ENCODE measurements at places on chromosomes 16 and 17. TPM values are rescaled to one million over a fixed set of nuclear protein-coding genes. Genes with fewer than 3 reads are reported as not detected.

DNA sequence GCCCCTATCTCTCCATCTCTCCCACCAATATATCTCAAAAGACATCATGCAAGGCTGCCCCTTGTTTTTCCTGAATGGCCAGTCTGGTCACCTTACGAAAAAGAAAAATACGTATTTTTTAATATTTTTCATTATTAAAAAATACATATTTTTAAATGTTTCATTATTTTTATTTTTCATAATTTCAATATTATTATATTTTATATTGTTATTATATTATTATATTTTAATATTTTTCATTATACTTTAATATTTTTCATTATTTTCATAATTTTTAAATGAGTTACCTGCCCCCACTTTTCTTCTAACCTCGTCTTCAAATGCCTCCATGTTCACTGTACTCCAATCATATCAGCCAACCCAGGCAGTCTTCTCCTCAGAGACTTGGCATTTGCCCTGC is 116.0 kb upstream of the ERCC4 start:
- DNase-seq = no peak

DNA sequence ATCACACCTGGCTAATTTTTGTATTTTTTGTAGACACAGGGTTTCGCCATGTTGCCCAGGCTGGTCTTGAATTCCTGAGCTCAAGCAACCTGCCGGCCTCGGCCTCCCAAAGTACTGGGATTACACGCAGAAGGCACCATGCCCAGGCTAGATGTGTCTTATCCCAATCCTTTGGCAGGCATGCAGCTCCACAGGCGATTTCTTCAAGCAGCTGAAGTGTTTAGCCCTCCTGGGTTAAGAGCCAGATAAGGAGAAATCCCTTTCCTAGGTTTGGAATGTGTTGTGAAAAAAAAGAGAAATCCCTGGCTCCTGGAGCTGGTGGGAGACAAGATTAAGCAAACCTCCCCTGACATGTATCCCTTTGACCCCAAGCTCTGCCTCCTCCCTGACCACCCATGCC is 2.1 kb upstream of the NHERF1 start:
- no peak for DNase-seq

DNA sequence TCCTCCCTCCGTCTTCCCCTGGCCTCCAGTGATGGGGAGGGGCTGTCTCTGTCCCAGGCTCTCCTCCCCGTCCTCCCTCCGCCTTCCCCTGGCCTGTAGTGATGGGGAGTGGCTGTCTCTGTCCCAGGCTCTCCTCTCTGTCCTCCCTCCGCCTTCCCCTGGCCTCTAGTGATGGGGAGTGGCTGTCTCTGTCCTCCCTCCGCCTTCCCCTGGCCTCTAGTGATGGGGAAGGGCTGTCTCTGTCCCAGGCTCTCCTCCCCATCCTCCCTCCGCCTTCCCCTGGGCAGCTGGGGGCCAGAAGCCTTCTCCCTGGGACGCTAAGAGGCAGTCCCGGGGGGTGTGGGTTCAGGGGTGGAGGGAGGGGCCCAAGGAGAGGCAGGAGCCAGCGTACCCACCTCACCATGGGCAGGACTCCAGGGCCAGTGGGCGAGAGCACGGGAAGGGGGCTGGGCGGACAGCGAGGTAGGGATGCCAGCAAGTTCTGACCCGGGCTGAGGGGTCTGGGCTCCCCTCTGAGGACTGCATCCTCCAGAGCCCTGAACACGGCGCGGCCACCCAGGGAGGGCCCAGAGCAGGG is 14.8 kb downstream of the UTS2R start:
- no peak for DNase-seq

DNA sequence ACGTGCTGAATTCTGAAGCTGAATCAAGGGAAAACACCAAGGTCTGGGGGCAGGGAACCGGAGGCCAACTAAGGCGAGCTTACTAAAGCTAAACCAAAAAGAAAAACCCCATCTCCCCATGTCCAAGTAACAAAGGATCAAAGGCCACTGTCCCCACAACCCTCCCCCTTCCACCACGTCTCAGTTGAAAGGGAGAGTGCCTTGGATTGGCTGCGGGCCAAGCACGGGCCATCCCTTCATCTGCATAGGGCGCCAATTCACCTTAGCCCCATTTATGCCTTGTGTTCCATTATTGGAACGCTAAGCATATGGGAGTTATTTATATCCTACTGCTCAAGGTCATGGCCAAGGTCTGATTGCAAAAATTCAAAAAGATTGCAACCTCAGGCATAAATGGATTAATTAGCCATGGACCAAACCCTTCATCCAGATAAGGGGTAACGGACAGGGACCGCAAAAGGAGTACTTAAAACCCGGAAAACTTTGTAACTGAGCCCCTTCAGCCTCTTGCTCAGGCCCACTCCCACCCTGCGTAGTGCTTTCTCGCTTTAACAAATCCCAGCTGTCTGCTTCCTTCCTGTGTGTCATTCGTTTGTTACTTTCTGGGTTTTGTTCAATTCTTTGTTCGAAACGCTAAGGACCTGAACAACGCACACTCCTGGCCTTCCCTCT is 740 bp upstream of the ATP6V0D1 start:
- no peak for DNase-seq

DNA sequence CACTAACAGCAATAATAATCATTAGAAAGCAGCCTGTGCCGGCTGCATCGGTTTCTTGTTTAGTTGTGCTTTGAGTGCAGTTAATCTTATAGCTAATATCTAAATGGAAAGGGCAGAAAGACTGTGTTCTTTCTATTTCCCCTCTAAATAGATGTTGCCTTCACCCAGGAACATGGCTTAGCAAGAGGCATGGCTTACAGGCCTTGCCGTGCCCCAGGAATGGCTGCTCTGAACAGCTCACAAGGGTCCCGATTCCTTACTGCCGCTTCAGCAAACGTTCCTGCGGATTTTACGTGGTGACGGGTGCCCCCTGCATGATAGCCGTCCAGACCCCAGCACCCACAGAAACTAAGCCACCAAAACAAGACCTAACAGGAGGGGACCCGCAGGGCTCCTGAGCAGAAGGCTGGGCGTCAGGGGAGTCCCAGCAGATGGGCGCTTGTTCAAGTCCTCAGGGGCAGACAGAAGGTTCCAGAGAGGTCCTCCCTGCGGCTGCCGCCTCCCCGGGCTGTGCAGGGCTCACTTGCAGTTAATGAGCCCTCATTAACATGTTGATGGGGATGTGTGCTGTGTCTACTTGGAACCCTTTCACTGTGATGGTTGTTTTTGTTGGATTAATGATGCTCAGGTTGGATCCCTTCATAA is 52.5 kb upstream of the ENPP7 start:
- DNase-seq = no peak

GRCh38 chr16:29310852-29311314 is 95.6 kb downstream of the NPIPB11 start:
- DNase-seq = no peak

DNA sequence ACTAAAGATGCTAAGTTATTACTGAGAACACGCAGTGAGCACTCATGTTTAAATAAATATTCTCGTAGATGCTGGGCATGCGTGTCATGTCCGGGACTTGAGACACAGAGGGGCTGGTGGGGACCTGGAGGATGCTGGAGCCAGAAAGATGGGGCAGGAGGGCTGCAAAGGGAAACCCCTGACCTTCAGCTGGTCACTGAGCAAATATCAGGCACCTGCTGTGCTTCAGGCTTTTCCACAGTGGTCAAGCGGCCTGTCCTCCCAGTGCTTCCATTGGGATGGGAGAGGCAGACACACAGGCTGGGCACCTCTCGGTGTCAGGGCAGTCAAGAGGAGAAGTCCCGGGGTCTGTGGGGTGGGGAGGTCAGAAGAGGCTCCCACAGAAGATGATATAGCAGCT is 211.4 kb downstream of the GSG1L start:
- DNase-seq = no peak

DNA sequence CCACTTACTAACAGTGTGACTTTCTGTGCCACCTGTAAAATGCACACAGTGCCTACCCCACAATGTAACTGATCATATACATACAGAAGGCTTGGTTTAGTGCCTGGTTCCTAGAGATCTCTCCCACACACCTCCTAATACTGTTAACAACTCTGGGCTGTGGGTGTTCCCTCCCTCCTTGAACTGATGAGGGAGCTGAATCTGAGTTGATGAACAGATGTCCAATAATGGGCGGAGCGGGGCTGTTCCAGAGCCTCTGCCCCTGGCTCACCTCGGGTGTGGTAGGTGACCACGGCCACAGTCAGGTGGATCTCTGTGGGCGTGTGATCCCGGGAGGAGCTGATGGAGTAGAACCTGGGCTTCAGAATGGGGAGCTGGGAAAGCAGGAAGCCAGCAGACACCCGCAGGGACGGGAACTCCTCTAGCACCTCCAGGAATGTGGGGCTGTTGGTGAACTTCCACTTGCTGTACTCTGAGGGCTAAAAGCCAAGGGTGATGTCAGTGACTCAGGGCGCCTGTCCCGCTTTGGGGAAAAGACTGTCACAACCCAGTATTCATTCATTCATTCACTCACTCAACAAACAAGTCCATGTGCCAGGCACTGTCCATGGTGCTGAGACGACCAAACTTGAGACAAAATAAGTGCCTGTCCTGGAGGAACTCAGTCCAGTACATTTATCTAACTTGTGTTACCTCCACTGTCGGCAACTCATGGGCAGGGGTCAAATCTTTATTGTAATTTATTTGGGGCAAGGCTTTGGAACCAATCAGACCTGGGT is 37.6 kb downstream of the NOS2 start:
- DNase-seq = no peak

GRCh38 chr16:5205361-5206040 is 107.9 kb upstream of the EEF2KMT start:
- no peak for DNase-seq

- DNase-seq = no peak
These were observed 1.7 kb downstream of the ORAI3 start for GRCh38 chr16:30950516-30951065.

DNA sequence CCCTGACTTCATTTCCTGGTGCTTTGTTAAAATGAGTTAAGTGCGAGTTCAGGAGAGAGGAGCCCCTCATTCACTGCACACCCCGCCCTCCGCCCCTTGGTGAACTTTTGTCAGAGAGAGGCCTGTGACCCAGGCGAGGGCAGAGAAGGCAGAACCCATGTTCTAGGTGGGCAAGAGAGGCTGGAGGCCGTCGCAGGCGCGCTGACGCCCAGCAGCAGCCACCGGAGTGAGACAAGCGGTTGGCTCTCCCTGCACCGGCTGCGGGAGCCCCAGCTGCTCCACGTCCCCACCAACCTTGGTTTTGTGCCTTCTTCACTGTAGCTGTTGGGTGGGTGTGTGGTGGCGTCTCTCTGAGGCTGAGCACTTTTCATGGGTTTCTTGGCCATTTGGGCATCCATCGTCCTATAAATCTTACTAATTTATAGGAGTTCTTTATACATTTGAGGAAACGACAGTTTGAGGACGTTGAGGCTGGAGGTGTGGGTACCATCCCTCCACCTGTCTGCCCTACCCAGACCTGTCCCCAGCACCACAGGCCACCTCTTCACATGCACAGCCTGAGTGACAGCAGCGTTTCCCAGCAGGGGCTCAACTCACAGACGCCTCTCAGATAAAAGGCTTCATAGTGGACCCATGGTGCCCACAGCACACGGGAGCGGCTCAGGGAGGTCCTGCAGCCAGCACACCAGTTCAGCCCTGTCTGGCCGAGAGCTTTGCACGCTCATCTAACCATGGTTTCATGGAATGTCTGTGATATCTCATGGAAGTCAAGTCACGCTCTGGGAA is 45.2 kb upstream of the CBFA2T3 start:
- DNase-seq = no peak

- no peak for DNase-seq
These were observed 2.5 kb upstream of the ABCC12 start for GRCh38 chr16:48158296-48158695.

DNA sequence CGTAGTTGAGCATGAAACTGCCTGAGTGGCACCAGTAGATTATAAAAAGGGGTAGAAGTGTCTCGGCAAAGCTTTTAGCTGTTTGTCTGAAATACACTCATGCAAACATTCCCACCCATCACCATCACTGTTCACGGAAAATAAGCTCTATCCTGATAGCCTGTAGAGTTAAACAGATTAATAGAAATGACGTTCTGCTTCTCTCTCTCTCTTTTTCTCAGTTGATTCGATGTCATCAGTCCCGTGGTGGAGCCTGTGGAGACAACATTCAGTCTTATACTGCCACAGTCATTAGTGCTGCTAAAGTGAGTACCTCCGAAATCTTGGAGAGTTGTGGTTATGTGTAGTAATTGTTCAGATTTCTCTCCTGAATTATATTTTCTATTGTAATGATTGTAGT is 224.7 kb downstream of the BCAS3 start:
- no peak for DNase-seq

GRCh38 chr17:44385287-44386181 is 3.9 kb downstream of the ITGA2B start:
- DNase-seq = no peak

- no peak for DNase-seq
These were observed 3.9 kb downstream of the RAI1 start for GRCh38 chr17:17684906-17685774.

- no peak for DNase-seq
These were observed 81.4 kb upstream of the DYNLRB2 start for GRCh38 chr16:80459331-80459777.

DNA sequence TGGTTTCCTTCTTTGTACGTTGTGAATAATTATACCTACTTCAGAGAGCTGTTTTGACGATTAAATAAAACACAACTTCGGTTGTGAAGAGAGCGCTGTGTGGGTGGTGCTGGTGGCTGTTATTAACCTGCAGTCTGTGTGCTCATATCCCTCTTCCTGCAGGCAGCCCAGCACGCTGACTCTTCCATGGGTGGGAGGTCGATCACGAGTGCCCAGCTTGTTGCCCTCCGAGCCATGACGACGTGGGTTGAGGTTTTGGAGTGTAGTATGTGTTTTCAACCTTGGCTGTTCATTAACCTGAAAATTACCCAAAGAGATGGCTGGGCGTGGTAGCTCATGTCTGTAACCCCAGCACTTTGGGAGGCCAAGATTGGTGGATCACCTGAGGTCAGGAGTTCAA is 11.3 kb upstream of the GCSH start:
- DNase-seq = no peak

- no peak for DNase-seq
These were observed 28.5 kb downstream of the NSMCE1 start for GRCh38 chr16:27239906-27240655.

- no peak for DNase-seq
These were observed 30.9 kb upstream of the SLC25A19 start for GRCh38 chr17:75319904-75320691.

DNA sequence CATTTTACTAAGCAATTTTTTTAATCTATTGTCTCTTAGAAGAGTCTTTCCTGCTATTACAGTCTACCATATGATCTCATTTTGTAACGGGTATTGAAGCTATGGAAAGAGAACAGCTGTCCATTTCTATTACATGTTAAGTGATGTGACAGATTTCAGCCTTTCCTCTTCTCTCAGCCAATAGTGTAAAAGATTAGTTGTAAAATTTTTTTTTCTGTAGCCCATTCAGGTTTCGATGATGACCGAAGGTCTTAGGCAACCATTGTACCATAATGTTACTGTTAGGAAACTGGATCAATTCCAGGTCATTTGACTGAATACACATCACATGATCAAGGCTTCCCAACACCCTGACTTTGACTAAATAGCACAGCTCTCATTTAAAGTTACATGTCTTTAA is 147.6 kb upstream of the HLF start:
- peak; percentile 5 for DNase-seq

Gene SOX9
- not detected for total RNA-seq

Gene PLA2G10
- not detected for total RNA-seq

Gene TBX21
- not detected for total RNA-seq

Gene KLHL10
- total RNA-seq = not detected

Gene OTOP3
- total RNA-seq = not detected

Gene IRX3
- 0.07 TPM for total RNA-seq

Gene TOP3A
- 21.6 TPM for total RNA-seq

Gene CES3
- total RNA-seq = not detected

Gene FSCN2
- total RNA-seq = 0.66 TPM

Gene COL1A1
- 0.26 TPM for total RNA-seq

Measured in pulmonary artery endothelial cell (primary cell).